AG04449 (cell line): ENCODE measurements at places on chromosomes 4 and X.
A peak's percentile ranks its signal among the peaks of the same experiment; 100 is the strongest.

GRCh38 chr4:21469438-21470300, 478.9 kb downstream of the KCNIP4 start:
- no peak for DNase-seq

- no peak for DNase-seq
Measured at GRCh38 chrX:86133761-86134160, 14.5 kb upstream of the DACH2 start.

GRCh38 chrX:124592744-124593143, 246.4 kb downstream of the SH2D1A start:
- DNase-seq, result no peak

- no peak for DNase-seq
Measured at GRCh38 chrX:68697465-68698125, 50.1 kb downstream of the STARD8 start.

- DNase-seq, result peak; percentile 12
Measured at GRCh38 chr4:166174717-166175490, 301.9 kb downstream of the TLL1 start.

DNA sequence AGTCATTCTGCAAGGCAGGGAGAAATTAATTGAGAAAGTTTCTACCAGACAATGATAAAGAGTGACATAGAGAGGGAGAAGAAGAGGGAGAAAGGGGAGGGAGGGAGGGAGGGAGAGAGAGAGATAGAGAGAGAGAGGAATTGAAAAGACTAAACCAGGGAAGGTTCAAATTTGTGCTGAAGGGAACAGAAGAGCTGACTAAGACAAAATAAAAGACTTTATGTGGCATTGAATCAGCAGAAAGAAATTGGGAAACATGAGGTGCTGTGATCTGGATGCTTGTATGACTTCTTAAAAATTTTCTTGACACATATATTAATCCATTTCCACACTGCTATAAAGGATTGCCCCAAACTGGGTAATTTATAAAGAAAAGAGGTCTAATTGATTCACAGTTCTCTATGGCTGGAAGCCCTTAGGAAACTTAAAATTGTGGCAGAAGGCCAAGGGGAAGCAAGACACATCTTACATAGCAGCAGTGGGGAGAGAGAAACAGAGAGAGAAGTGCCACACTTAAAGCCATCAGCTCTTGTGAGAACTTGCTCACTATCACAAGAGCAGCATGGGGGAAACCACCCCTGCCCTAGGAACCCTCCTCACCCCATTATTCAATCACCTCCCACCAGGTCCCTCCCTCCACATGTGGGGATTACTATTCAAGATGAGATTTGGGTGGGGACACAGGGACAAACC, 13.5 kb upstream of the CXCL6 start:
- DNase-seq, result no peak

GRCh38 chr4:42391355-42391664, 6.0 kb upstream of the SHISA3 start:
- no peak for DNase-seq

DNA sequence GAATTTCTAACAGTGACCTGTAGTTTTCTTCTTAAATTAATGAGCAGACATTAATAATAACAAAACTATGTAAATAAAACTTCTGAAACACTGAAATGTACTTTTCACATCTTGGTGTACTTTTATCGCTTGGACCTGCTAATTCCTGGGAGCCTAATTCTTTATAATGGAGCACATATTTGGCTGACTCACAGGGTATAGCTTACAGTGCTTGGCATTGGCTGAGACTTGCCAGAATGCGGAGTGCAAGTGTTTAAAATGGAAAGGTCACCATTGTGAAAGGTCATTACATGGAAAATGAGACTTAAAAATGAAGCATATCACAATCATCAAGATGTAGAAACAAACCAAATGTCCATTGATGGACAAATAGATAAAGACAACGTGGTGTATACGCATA, 137.3 kb upstream of the PDLIM3 start:
- no peak for DNase-seq

GRCh38 chrX:43225626-43226328, 430.3 kb upstream of the MAOA start:
- no peak for DNase-seq

GRCh38 chrX:38124000-38124399, 96.7 kb downstream of the SRPX start:
- no peak for DNase-seq
